SK-N-SH (cell line): ENCODE measurements at places on chromosomes 2 and 18. TPM values are rescaled to one million over a fixed set of nuclear protein-coding genes. Genes with fewer than 3 reads are reported as not detected.

- peaks cover 4% of the 10 kb centered on the region for H3K4me1 ChIP-seq
- H3K27ac ChIP-seq: no peak overlapping the region
- DNase-seq: no peak
These were observed 44.2 kb downstream of the TAF1B start for GRCh38 chr2:9887513-9887912.

- DNase-seq: no peak
- no peaks in the 10 kb centered on the region; the same call in 1 of the 2 replicates for H3K4me1 ChIP-seq
- peaks cover 83% of the 10 kb centered on the region for H3K36me3 ChIP-seq
- no peaks in the 10 kb centered on the region for H3K27me3 ChIP-seq
- no peak overlapping the region; the same call in 1 of the 2 replicates for H3K27ac ChIP-seq
These were observed 38.7 kb downstream of the DDX1 start for GRCh38 chr2:15630121-15630977.

DNA sequence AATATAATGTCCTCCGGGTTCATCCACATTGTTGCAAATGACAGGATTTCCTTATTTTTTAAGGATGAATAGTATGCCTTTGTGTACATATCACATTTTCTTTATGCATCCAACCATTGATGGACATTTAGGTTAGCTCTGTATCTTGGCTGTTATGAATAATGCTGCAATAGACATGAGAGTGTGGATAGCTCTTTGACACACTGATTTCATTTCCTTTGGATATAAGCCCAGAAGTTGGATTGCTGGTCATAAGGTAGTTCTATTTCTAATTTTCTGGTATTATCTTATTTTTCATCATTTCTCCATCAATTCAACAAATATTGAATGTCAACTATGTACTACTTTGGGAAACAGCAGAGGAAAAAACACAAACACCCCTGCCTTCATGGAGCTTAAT lies 423.3 kb downstream of the MTX2 start:
- no peaks in the 10 kb centered on the region for H3K27me3 ChIP-seq
- no peak overlapping the region for H3K27ac ChIP-seq
- DNase-seq: no peak
- peaks cover 12% of the 10 kb centered on the region; the same call in 1 of the 2 replicates for H3K4me1 ChIP-seq

DLGAP1 gene
- not detected in 2 replicates for polyA plus RNA-seq

ECEL1 gene
- not detected in 2 replicates for polyA plus RNA-seq
